ENCODE measurements at places on chromosomes 1 and 21.

DNA sequence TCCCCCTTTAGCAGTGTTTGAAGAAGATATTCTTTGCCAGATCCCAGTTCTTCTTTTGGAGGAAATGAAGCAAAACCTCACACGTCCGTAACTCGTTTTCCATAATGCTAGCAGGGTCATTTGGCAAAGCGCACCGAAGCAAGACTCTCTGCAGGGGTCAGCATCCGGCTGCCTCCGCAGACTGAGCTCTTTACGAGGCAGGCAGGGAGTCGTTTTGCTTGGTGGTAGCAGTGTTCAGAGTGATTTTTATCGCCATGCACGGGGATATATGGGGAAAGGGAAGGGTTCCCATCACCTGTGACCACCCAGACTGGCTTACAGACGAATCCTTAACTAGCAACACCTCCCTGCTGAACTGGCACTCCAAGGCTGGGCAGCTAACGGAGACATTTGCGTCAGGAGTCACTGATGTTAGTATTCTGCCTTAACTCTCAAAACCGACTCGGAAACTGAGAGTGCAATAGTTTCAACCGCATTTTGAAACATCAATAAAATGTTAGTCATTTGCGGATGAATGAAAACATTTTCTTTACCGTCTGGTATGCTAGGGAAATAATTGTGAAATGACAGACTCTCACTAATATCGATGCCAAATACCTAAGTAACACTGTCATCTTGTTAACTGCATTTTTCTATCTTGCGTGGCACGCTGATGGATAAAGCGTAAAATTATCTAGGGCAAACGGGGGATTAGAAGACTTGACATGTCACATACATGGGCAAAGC lies 2.2 kb upstream of the NEGR1 start:
- peak; percentile 99 for DNase-seq

DNA sequence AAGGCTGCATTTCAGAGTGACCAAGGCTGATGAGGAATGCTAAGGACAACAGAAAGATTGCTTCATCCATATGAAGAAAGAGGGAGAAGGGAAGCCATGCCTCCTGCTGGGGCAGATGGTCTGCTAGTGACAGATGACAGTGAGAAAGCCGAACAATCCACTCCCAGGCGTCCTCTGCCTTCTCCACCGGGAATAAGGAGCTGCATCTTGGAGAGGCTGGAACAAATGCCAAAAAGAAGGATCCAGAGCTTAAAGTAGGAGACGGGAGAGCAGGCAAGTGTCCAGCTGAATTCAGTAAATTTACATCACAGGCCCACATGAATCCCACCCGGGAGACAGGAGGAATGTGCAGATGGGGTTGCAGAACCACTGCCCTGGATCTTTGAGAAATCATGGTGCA lies 33.4 kb downstream of the DDX20 start:
- peak; percentile 88 for DNase-seq

- DNase-seq, result no peak
Observed at GRCh38 chr1:243710467-243710866, 139.6 kb downstream of the AKT3 start.

DNA sequence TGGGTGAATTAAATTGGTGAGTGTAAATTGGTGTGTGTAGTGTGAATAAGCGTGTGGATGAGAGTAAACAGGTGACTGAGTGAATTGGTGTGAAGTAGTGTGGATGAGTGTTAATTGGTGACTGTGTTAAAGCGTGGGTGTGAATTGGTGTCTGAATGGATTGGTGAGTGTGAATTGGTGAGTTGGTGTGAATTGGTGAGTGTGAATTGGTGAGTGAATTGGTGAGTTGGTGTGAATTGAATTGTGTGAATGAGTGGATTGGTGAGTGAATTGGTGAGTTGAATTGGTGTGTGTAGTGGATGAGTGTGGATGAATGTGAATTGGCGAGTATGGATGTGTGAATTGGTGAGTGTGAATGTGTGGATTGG lies 8.3 kb downstream of the AURKAIP1 start:
- no peak for DNase-seq

GRCh38 chr1:39721664-39722063 lies 17.0 kb upstream of the PPIE start:
- no peak for DNase-seq

GRCh38 chr1:2439369-2439768 lies 27.0 kb upstream of the PEX10 start:
- no peak for DNase-seq

GRCh38 chr1:108913105-108913948 lies 36.5 kb downstream of the GPSM2 start:
- DNase-seq, result peak; percentile 9

DNA sequence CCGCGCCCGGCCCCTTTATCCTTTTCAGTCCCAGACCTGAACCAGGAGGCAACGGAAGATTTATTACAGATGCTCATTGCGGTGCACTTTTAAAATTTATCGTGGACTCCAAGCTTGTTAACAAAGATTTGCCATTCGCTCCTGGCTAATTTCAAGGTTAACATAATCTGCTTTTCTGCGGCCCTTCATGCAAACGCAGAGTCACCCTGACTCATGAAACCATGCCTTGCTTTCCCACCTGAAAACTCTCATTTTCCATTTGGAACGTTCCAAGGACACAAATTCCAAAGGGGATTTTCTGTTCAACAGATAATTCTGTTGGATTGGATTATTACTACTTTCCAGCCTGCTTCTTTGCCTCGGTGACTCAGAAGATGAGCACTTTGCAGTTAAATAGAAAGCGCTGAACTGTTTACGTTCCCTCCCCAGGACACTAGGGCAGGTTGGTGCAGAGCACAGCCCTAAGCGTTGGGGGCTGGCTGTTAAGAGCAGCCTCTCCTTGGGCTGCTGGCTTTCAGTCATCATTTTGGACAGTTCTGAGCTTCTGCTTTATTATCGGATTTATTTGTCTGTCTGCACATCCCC lies 51.1 kb downstream of the CD247 start:
- DNase-seq, result no peak

GRCh38 chr1:22344851-22345560 lies 106.6 kb upstream of the ZBTB40 start:
- DNase-seq, result no peak

DNA sequence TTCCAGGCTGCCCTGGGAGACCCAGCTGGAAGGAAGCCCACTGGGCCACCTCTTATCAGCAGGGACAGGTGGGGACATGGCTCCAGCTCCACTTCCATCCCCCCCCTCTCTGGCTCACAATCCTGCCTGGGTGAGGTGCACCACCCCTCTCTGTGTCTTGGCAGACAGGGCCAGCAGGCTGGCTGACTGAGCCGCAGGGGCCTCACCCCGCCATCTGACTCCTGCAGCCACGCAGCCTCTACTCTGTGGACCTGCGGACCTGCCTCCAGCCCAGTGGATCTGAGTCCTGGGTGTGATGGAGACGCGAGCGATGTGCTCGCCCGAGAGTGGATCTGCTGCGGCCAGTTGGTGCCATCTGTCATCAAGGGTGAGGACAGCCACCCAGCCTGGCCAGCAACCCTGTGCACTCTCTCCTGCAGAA lies 30.1 kb downstream of the RCC2 start:
- DNase-seq, result no peak

DNA sequence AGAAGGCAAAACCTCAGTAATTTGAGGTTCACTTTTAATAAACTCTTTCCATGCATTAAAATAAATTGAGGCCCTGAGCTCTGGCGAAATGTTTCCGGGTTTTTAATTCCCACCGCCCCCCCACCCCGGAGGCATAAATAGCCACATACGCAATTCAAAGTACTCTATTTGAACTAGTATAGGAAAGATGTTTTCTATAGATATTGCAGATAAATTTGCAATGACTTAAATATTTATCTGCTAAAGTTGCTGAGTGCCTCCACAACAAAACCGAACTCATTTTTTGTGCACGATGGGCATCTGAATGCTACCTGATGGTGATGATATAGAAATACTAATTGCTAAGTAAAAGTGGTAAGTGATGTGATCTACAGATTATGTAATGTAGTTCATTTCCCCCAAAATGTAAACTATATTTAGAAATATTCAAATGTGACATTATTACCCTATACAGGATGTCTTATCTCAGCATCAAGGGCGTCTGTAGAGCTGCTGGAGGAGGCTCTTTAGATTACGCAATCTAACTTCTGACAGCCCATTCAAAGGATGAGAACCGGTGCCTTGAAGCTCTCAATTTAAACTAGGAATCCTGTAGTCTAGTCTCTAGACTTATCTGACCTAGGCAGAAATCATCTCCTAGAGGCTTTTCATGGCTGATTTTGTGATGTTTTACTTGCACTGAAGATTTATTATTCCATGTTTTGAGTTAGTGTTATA lies 8.5 kb downstream of the IRF2BP2 start:
- DNase-seq, result no peak

- DNase-seq, result no peak
Observed at GRCh38 chr1:215279682-215280081, 197.1 kb downstream of the KCNK2 start.

DNA sequence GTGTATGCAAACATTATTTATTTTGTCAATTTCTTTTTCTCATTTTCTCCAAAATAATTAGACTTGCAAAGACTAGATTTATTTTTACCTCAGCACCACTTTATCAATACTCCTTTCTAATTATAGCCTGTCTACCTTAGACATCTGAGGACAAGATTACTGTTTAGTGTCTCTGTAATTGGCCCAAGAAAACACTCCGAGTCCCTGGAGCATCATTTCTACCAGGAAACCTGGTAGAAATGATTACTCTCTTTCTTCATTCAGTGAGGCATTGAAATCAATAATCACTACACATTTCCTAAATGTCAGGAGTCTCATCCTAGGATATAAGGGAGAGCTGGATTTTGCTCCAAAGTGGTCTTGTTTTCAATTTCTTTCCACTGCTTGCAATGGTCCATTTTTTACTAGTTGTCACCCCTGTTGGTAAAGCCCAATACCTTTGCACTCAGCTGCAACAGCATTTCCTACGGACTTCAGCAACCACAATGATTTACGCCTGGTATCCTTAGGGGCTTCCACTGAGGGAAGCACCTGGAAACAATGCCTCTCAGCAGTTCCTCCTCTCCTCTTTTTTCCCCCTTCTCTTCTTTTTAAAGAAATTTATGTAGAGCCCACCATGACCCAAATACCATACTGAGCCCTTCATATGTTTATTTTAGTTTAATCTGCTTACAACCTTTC lies 64.6 kb downstream of the GRIK1 start:
- DNase-seq, result no peak

GRCh38 chr1:43541141-43541540 lies 10.5 kb downstream of the PTPRF start:
- DNase-seq, result no peak

- DNase-seq, result no peak
Observed at GRCh38 chr1:2320006-2320405, 71.3 kb downstream of the MORN1 start.

DNA sequence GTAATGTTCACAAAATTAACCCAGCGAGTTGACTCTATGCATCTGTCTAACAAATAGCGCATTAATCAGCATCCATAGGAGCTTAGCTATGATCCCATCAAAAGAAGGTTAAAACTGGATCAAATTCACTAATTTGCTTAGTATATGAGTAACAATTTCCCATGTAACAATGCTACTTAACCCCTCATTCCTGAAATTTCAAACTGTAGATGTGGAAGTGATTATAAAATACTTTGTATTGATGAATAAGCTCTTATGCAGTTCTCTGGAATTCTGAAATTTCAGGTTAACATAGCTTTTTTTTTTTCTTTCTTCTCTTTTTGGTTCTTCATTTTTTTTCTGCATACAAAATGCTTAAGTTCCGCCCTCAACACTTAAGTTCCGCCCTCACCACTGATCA lies 1272.7 kb downstream of the KCNT2 start:
- peak; percentile 17 for DNase-seq

- no peak for DNase-seq
Observed at GRCh38 chr1:246728311-246728710, 4.1 kb downstream of the SCCPDH start.

- DNase-seq, result peak; percentile 17
Observed at GRCh38 chr1:198775606-198776005, 136.8 kb downstream of the PTPRC start.

GRCh38 chr1:40844079-40844478 lies 18.1 kb downstream of the CITED4 start:
- DNase-seq, result no peak

GRCh38 chr1:241362350-241362749 lies 5.3 kb upstream of the RGS7 start:
- no peak for DNase-seq

DNA sequence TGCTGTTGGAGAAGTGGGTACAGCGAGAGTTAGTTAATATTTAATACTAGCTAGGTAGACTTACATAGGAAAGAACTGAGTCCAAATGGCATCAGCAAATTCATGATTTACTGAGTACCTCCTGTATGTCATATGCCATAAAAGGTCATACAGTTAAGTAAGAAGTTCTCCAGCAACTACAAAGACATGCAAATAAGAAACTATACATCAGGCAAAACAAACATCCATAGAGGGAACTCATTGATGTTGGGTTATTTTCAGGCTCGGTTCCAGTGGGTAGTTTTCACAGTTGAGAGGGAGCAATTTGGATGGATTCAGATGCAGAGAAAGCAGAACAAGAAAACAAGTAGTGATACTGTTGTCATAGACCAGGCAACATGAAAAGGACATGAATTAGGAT lies 164.9 kb upstream of the L1TD1 start:
- DNase-seq, result no peak

DNA sequence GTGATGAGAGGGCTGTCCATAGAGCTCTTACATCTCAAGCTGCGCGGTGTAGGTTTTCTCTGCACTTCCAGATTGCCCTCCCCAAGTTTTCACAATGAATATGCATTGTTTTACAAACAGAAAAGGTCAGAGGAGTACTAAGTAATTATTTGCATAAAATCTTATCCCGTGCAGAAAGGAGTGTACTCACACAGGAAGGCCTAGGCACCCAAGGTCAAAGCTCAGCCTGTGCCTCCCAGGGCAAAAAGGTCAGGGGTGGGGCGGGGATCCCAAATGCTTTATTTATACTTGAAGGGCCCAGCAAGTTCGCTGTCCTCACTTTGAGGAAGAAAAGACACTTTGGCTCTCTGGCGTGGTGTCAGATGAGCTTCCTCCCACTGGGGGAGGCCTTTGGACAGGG lies 10.3 kb upstream of the KCNE1 start:
- DNase-seq, result no peak

GRCh38 chr1:51649593-51650091 lies 32.8 kb downstream of the OSBPL9 start:
- no peak for DNase-seq

DNA sequence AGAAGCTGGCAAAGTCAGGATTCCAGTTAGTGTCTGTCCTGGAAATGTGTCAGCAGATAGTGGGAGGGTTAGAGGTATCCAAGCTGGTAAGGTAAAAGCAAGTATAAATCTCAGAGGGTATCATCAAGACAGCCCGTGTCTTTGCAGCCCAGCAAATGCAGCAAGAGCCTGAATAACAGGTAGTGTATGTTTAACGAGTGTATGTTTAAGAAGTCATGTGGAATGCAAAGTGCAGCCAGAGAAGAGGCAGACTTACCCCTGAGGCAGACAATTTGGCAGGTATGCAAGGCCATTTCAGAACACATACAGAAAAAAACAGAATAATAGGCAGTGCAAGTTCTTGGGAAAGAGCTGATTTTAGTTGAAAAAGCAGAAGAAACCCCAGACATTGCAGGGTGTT lies 411.0 kb upstream of the NEGR1 start:
- no peak for DNase-seq

GRCh38 chr1:56432166-56432971 lies 147.0 kb downstream of the PLPP3 start:
- DNase-seq, result no peak

- DNase-seq, result no peak
Observed at GRCh38 chr1:232340446-232340845, 289.5 kb downstream of the SIPA1L2 start.
